Hematopoietic multipotent progenitor cell treated with erythropoietin and hydrocortisone succinate and interleukin-3 and kit ligand, for 6 days (in vitro differentiated cells): ENCODE measurements at places on chromosomes 1 and 21.

GRCh38 chr1:243848165-243848857 is 1.7 kb downstream of the AKT3 start:
- peak; percentile 1 for DNase-seq

DNA sequence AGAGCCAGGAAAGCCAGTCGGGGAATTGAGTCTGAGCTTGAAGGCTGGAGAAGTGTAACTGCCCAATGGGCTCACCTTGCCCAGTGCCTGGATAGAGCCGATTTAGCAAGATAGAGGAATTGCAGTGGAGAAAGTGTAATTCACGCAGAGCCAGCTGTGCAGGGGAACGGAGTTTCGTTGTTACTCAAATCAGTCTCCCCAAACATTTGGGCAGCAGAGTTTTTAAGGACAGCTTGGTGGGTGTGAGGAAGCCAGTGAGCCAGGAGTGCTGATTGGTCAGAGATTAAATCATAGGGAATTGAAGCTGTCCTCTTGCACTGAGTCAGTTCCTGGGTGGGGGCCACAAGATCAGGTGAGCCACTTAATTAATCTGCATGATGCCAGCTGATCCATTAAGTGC is 28.4 kb upstream of the NLRP3 start:
- DNase-seq: no peak

DNA sequence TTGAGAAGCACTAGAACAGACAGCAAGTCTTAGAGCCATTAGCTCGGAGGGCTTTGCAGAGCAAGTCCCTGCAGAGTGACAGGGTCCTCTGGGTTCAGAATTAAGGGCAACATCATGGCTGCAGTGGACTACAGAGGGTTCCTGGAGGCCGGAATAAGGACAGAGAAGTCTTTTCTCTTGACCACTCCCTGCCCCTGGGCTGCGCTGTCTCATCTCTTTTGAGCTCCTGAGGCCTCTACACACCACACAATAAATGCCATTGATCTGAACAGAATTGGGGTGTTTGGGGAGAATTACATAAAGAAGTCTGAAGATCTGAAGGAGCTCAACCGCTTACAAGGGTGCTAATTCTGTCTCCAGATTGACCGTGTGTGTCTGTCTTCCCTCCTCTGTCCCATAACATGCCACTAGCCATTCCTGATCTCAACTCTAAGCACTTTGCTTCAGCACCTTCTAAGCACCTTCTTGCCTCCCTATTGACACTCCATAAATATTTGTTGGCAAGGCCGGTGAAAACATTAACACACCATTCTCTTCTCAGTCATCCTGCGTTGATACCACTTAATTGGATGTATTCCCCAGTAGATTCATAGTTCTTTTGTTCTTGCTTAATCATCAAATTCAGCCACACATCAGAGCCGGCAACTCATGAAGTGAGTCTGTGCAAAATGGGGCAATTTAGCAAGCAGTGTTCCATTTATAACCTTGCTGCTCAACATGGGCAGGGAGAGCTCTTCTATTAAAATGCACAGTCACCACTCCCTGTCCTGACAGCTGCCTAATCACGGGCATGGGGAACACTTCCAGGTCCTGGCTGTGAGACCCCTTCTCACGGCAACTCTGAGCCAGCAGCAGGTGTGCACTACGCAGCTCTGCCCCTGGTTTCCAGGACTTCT is 49.7 kb downstream of the NMNAT2 start:
- no peak for DNase-seq

DNA sequence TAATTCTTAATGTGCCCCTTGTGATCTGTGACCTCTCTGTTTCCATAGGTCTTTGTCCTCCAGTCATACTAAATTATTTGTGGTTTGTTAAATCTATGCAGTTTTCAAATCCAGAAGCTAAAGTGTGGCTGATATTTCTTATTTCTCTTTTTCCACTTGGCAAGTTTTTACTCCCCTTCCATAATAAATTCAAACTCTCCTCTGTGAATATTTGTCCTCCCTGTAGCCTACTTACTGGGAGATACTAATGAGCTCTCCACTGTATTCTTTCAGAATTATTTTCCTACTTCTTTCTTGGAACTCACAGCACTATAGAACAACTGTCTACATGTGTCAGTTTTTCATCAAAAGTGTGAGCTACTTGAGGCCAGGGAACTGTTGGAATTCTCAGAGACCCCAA is 430.8 kb upstream of the PTBP2 start:
- DNase-seq: no peak

GRCh38 chr1:157112186-157112867 is 12.7 kb upstream of the ETV3L start:
- DNase-seq: no peak

DNA sequence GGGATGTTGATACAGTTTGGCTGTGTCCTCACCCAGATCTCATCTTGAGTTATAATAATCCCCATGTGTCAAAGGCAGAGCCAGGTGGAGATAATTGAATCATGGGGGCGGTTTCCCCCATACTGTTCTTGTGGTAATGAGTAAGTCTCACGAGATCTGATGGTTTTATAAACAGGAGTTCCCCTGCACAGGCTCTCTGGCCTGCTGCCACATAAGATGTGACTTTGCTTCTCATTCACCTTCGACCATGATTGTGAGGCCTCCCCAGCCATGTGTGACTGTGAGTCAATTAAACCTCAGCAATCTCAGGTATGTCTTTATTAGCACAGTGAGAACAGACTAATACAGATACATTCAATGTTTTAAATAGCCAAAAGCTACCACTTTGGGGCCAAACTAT is 41.1 kb downstream of the SLC35F3 start:
- no peak for DNase-seq

DNA sequence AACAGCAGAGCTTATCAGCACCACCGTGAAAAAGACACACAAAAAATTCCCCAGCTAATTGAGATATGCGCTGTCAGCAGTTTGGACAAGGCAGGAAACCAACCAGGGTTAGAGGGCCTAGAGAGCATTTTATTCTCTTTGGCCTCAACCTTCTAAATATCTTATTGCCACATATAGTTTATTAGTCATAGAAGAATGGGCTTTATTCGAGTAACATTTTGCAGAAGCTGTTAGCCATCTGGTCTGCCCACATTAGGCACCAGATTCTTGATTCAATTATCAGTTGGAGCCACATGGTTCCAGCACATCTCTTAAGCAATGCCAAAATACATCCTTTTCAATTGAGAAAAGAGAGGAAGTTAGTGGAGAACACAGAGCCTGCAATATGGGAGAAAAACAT is 109.9 kb upstream of the CXADR start:
- peak; percentile 31 for DNase-seq

- no peak for DNase-seq
Measured at GRCh38 chr1:90591970-90592356, 125.1 kb downstream of the BARHL2 start.

GRCh38 chr1:116847688-116848531 is 61.8 kb upstream of the PTGFRN start:
- no peak for DNase-seq
